ENCODE measurements at places on chromosomes 7 and 10. TPM values are rescaled to one million over a fixed set of nuclear protein-coding genes. Genes with fewer than 3 reads are reported as not detected.

The MET gene
- 81.1 TPM for total RNA-seq

The ADGRA1 gene
- 0.24 TPM for total RNA-seq

The KCNMA1 gene
- 69.4 TPM for total RNA-seq

The MDH2 gene
- total RNA-seq, result 416 TPM

The HECW1 gene
- total RNA-seq, result 14.9 TPM

The HTR5A gene
- total RNA-seq, result not detected
